Epithelial cell of esophagus (primary cell): ENCODE measurements at places on chromosomes 1 and 21.

DNA sequence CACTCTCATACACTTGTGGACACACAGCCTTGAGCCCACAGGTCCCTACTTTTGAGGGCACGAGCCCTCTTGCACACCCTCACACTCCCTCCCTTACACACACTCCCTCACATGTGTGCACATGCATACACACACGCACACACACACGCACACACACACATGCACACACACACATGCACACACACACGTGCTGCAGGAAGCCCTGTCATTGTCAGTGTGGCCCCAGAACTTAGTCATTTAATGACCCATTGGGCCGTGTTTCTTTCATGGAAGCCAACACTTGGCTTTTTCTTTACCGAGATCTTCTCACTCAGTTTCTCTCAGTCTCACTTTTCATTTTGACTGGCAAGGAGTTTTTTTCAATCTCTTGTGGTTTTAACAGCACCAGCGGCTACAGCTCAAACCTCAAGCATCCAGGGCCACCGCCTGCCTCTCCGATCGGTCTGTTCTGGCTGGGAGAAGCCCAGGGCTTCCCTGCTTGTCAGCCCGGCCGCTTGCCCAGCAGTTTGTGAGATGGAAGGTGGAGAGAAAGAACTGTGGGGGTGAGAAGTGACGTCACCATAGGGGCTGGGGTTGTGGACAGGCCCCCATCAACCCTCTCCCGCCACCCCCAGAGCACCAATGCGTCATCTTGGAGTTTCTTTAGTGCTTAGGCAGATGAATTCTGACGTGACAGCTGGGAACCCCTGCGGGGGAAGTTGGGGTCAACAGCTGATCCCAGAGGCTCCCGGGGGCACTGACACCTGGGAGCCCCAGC is 15.8 kb upstream of the TNFRSF8 start:
- DNase-seq, result no peak

DNA sequence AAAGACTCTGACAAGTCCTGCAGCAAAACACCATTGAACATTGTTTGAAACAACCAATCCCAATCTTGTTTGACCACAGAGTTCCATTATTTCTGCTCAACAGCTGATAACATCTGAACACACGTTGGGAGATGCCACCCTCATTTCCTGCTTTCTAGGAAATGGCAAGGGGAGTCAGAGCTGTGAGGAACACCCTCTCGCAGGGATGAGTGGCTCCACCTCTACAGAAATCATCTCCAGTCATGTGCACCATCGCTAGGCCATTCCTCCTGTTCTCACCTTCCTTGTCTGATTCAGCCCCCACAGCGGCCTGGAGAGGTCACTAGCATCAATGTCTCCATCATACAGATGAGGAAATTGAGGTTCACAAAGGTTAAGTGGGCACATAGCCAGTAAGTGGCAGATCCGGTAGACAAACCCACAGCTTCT is 22.4 kb upstream of the RUNX3 start:
- no peak for DNase-seq

DNA sequence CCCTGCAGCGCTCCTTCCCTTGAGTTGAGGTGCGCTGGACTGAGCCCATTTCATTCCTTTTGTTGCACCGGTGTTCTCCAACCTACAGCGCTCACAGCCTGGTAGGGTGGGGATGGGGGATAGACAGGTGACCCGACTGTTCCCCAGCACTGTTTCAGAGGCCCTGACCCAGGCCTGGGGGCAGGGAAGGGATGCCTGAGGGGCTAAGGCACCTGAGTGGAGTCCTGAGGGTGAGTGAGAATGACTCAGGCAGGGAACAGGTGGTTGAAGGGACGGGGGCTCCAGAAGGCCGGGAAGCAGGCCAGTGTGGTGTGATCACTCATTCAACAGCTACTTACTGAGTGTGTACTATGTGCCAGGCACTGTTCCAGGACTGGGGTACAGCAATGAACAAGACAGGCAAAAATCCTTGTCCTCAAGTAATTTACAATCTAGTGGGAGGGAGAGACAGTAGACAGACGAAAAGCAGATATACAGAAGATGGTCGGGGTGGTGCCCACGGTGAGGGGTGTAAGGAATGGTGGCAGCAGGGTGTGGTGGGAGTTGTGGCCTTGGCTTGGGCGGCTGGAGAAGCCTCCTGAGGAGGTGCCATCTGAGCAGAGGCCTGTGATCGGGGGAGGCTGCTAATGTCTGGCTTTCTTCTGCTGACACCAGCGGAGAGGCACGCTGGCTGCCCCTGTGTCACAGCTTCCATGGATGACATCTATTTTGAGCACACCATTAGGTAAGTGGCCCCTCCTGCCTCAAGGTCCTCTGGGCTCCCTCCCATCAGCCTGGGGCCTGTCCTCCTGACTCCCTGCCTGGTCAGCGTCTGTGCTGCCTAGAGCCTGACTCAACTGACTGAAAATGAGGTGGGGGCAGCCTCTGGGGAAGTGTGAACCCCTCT is 37.4 kb downstream of the ACOT11 start:
- no peak for DNase-seq

GRCh38 chr1:247385283-247385682 is 30.7 kb upstream of the NLRP3 start:
- DNase-seq, result no peak

- DNase-seq, result peak; percentile 92
These were observed 32.3 kb downstream of the RCAN1 start for GRCh38 chr21:34582506-34583150.

DNA sequence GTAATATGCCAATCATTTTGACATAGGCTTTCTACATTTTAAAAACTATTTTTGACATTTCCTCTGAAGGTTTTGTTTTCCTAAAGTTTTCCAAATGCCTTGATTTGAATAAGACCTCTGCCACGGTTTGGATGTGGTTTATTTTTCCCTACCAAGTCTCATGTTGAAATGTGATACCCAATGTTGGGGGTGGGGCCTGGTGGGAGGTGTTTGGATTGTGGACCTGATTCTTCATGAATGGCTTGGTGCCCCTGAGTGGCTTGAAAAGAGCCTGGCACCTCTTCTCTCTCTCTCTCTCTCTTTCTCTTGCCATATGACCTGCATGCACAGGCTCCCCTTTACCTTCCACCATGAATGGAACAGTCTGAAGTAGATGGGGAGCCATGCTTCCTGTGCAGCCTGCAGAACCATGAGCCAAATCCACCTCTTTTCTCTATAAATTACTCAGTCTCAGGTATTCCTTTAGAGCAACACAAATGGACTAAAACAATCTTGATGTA is 14.8 kb downstream of the MMEL1 start:
- no peak for DNase-seq

DNA sequence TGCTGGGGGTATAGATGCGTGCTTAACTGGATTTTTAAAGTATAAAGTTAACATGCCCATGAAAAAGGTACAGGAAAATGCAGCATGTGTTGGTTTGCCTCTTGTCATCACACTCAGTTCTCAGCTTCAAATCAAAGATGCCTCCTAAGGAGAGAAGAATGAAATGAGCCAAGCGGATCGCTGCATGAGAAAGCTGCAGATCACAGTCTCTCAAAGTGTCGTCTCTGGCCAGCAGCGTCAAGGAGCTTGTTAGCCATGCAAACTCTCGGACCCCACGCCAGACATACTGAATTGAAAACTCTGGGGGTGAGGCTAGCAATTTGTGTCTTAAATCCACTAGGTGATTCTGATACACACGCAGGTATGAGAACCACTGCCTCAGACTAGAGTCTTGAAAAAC is 297.2 kb downstream of the AJAP1 start:
- no peak for DNase-seq
